GM23338 (cell line): ENCODE measurements at places on chromosomes 1 and 21. TPM values are rescaled to one million over a fixed set of nuclear protein-coding genes. Genes with fewer than 3 reads are reported as not detected.
A peak's percentile ranks its signal among the peaks of the same experiment; 100 is the strongest.

GRCh38 chr1:61221642-61222041, 139.3 kb downstream of the NFIA start:
- peaks cover 4% of the 10 kb centered on the region; the same call in 1 of the 2 replicates for H3K4me1 ChIP-seq
- H3K27me3 ChIP-seq, result no peaks in the 10 kb centered on the region
- no peak overlapping the region for H3K4me3 ChIP-seq
- no peak for DNase-seq
- no peak overlapping the region for H3K27ac ChIP-seq

Gene GABPB2
- total RNA-seq, result 2.6 and 2.8 TPM in 2 replicates

DNA sequence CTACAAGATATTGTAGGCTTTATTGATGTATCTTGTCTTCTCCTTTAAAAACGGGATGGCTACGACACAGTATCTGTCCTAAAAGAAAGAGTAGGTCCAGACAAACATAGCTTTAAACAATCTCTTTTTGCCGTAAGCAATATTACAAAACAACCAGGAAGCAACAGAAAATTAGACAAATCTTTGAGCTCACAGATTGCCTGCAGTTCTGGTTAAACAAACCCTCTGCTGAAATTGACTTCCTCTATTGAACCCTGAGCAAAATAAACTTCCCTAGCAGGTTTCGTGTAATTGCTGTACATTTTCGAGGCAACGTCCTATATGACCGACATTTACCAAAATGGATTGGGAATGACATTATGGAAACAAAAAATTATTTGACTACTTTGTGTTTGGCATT, 50.6 kb downstream of the CHML start:
- H3K4me1 ChIP-seq, result no peaks in the 10 kb centered on the region
- H3K4me3 ChIP-seq, result no peak overlapping the region
- no peaks in the 10 kb centered on the region for H3K36me3 ChIP-seq
- H3K27ac ChIP-seq, result no peak overlapping the region

Gene ALX3
- not detected in 2 replicates for total RNA-seq

- H3K27ac ChIP-seq, result no peak within 1 kb of the TSS
- peak within 1 kb of the TSS; percentile 47 for H3K4me3 ChIP-seq
- H3K4me1 ChIP-seq, result peaks cover 9% of the 10 kb centered on the region; the same call in 1 of the 2 replicates
- no peaks in the 10 kb centered on the region; the same call in 1 of the 2 replicates for H3K36me3 ChIP-seq
- H3K27me3 ChIP-seq, result peaks cover 28% of the 10 kb centered on the region
- DNase-seq, result peak; percentile 41
Observed at GRCh38 chr21:40846587-40847411, at the start of gene DSCAM. Gene DSCAM (minus strand): TSS chr21:40847158. CDS start chr21:40846661, 497 bp downstream.

- no peak for DNase-seq
- H3K4me3 ChIP-seq, result no peak overlapping the region
- H3K27ac ChIP-seq, result no peak overlapping the region
- H3K36me3 ChIP-seq, result no peaks in the 10 kb centered on the region
- H3K4me1 ChIP-seq, result no peaks in the 10 kb centered on the region
- H3K27me3 ChIP-seq, result no peaks in the 10 kb centered on the region
Observed at GRCh38 chr21:41120997-41121396, 47.0 kb upstream of the BACE2 start.

Gene KIF17
- 13.3 and 18.6 TPM in 2 replicates for total RNA-seq

- H3K4me1 ChIP-seq, result peaks cover 11% of the 10 kb centered on the region
- DNase-seq, result no peak
- H3K4me3 ChIP-seq, result no peak overlapping the region
- no peaks in the 10 kb centered on the region for H3K27me3 ChIP-seq
- H3K36me3 ChIP-seq, result no peaks in the 10 kb centered on the region
Observed at GRCh38 chr1:242002510-242002909, 3.6 kb upstream of the MAP1LC3C start.
